ENCODE measurements at places on chromosomes 5 and 9.

DNA sequence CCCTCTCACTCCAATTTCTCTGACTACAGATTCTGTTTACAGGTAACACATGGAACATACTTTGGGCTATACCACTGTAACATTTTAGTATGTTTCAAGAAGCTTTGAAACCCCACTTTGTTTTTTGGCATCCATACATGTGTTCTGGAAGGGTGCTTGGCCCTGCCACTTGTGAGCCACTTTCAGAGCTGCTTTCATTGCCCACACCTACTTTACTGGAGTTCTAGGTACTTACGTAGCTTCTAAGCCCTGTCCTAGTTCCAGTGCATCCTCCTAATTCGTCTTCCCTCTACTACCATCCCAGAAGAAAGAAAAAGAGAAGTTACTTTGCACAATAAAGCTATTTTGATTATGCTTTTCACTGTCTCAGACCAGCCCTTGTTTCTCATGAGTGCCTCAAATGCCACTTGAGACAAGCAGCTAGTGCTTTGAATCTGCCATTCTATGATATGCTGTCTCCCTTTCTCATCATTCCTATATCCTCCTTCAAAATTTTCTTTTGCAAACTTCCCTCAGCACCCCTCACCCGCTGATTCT lies 26.5 kb upstream of the C5orf47 start:
- no peak for DNase-seq

DNA sequence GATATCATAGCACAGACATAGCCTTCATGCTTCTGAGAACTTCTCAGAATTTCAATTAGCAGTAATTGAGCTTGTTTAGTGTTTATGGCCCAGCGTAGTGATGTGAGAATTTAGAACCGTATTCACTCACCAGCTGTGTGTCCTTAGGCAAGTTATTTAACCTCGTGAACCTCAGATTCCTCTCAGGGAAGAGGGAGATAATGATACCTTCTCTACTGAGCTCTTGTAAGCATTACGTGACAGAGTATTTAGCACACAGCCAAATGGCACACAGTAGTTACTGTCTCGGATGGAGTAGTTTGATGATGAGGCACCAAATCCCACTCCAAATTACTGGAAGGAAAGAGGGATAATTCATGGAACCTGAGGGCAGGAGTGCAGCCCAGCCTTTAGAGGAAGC lies 429.3 kb downstream of the CCDC171 start:
- DNase-seq = no peak

GRCh38 chr5:27821681-27822080 lies 783.3 kb upstream of the CDH9 start:
- DNase-seq = no peak

DNA sequence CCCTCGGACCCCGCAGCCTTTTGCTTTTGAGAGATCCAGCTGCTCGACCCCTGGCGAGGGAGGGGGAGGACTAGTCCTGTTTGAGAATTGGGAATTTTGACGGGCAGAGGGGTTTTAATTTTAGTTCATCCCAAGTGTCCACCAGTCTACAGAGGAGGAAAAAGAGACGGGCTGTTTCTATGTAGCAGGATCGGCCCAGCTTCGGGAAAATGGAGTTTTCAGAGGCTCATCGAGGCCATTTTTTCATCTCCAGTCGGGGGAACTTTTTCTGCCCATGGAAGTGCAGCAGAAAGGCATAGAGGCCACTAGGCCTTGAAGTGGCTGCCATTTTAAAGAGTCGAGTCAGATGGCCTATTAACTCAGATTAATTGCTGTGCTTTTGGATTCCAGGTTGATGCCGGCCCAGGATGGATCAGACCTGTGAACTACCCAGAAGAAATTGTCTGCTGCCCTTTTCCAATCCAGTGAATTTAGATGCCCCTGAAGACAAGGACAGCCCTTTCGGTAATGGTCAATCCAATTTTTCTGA lies 1.2 kb downstream of the NSD1 start:
- no peak for DNase-seq

- DNase-seq = no peak
Measured at GRCh38 chr5:116013936-116014335, 18.3 kb upstream of the ARL14EPL start.

DNA sequence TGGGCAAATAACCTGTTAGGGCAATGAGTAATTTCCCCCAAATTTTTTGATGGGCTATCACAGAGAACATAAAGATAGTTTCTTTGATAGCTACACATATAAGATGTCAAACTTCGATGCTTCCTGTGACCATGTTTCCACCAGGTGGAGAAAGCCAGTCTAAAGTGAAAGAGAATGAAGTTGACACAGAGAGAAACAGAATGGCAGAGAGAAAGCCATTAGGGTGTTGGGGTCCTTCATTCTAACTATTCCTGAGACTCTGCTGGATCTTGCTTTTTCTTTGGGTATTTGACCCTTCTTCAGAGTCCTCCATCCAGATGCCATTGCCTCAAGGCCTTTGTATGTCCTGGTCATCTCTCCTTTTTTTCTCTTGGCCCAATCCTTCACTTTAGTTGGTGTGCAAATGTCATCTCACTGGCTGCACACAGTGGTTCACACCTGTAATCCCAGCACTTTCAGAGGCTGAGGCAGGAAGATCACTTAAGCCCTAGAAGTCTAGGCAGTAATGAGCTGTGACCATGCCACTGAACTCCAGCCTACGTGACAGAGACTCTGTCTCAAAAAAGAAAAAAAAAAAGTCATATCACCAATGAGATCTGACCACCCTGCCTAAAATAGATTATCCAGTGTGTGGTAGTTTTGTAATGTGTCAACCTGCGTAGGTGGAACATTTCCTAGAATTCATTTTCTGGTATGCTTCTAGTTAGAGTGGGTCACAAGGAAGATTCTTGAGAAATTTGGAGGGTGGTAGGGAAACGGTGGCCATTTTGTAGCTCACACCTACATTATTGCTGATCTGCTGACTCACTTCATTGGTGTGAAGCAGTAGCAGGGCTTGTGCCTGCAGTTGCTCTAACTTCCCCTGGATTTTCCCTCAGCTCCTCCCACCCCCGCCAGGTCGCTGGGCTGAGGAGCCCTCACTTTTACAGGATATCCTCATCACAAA lies 20.8 kb upstream of the KIF2A start:
- no peak for DNase-seq

- no peak for DNase-seq
Measured at GRCh38 chr5:157729858-157730257, 1.4 kb upstream of the THG1L start.

- DNase-seq = no peak
Measured at GRCh38 chr5:175356428-175356827, 87.6 kb downstream of the DRD1 start.

- DNase-seq = no peak
Measured at GRCh38 chr9:113178087-113178486, 27.3 kb downstream of the SLC31A2 start.

GRCh38 chr5:181203093-181203711 lies 1.8 kb downstream of the TRIM7 start:
- DNase-seq = no peak
